Cortex of kidney (tissue), 1 donor: ENCODE measurements at places on chromosomes 6 and 20.

DNA sequence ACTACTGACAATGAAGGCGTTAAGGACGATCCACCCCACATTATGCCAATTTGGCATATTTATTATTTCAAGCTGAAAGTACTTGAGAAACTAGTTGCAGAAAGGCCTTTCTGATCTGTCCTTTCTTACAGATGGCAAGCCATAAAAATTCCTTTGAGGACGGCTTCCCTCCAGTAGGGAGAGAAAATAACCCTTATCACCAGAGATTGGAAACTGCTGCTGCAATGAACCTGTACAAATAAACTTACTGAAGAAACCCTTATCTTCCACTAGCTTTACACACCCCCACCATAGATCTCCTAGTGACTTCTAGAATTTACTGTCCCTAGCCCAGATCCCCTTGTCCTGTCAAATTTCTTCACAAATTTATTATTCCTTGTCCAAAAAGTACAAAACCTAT is 105.2 kb downstream of the MAP7 start:
- DNase-seq = no peak

DNA sequence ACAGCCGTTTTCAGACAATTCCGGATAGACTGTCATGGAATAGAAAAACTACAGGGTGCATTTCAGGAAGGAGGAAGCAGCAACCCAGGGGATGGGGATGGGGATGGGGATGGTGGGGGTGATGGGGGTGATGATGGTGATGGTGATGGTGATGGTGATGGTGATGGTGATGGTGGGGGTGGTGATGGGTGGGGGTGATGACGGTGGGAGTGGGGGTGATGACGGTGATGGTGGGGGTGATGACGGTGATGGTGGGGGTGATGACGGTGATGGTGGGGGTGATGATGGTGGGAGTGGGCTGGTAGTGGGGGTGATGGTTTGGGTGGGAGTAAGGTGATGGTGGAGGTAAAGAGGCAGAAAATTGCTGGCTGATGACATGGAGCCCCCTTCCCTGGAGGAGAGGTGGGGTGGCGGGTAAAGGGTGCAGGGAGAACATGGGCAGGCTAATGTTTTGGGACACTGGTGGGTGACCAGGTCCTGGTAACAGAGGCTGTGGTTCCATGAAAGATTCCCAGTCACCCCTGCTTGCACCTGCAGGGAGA is 17.5 kb downstream of the LAMA5 start:
- no peak for DNase-seq

DNA sequence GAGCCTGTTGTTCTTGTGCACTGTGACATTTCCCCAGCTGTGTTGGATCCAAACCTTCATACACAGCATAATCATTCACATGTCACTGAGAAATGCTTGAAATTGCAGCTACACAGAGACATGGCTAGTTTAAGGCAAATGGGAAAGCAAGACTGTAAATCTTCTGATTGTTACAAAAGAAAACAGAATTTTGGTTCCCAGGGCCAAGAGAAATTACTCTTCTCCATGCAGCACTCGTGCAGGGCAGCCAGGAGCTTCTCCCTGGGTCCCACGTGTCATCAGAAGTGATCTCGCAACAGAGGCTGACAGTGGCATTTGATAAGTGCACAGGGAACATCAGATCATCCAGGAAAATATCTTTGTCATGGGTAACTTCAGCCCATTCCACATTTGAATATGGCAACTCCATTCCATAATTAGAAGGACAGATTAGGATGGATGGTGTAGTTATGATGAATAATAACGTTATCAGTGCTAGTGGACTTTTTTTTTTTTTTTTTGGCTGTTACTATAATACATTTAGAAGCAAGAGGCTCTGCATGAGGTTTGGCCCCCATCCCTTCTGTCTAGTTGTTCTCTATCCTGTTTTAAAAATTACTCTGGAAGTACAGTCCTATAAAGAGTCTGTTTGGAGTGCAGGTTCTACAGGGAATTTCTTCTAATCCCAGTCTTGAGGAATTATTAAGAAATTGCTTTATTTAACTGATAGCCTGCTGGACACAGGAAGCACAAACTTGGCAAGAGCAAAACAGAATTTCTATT is 571.0 kb upstream of the NOX3 start:
- DNase-seq = no peak

DNA sequence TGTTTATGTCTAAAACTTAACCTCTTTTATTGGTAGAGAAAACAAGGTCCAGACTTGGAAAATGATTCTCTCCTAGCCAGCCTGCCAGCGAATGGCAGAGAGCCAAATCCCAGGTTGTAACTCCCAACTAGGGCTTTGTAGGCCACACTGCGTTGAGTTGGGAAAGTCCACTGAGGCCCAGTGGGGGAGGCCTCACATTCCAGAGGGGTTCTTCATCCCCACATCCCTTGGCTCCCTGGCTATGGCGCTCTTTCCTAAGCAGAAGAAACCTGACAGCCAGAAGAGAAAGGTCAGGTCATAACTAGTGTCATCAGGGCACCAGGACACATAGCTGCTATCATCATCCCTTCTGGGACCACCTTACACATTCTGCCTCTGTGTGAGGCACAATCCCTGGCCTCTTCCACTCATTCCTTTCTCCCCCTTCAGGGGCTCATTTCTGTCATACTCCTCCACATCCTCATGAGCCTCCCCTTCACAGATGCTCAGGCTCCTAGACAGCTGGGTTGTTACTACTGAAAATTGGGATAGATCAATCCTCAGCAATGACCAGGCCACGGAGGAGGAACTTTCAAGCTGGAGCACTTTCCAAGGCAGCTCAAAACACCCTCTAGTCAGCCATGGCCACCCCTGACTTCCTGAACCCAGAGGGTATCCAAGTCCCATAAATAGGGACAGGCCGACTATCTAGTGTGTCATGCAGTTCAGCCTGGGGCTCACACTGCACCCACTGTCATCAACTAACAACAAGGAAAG is 48.6 kb downstream of the TCP11 start:
- DNase-seq = no peak

- DNase-seq = no peak
These were observed 80.2 kb downstream of the PLCB4 start for GRCh38 chr20:9149087-9149486.

DNA sequence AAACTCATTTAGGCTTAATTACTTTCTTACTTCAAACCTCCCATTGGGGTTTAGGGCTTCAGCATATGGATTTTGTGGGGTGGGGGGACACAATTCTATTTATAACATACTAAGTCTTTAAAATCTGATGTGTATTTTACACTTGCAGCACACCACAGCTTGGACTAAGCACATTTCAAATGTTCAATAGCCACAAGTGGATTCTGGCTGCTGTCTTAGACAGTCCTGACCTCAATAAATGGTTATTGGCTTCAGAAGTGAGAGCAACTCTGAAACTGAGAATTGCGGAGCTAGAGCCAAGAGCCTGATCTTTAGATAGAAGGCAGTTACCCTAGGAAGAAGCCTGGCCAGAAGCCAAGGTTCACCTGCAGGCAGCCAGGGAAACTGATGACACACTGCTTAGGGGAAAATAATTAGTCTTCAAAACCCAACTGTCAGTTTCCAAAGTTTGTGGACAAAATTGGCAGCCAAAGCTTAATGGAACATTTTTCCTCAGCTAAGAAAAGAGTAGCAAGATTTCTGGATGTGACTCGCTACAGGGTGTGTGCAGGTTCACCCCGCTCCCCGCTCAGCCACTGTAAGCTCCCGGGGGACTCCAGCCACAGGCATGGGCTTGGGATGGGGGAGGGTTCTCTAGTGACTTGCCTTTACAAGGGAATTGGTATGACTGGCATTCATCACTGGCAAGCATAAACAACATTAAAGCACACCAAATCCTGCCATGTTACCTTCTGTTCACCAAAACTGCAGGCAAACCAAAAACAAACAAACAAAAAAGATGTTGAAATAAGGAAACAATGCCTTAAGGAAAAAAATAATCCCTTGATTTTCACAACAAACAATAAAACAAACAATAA is 219.8 kb downstream of the TFAP2A start:
- no peak for DNase-seq

- DNase-seq = no peak
These were observed 28.1 kb downstream of the ARHGAP18 start for GRCh38 chr6:129681913-129682205.

- DNase-seq = no peak
These were observed 66.6 kb downstream of the PREX1 start for GRCh38 chr20:48761023-48761785.

DNA sequence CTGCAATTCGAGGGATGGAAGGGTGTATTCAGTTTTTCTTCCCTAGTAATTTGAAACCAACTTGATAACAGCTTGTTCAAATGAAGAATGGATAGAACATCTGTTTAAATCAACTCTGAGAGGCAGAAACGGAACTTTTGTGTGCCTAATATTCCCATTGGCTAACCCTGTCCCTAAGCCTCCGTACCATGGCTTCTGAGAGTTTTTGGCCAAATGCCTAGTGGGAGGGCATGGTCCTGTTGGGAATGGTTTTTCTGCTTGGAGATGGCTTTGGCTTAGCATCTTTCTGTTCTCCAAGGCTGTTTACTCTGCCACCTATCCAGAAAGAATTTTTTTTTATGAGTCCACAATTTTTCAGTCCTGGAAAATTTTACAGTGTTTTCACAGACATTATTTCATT is 126.7 kb upstream of the MLIP start:
- no peak for DNase-seq

- no peak for DNase-seq
These were observed 189.2 kb upstream of the FERMT1 start for GRCh38 chr20:6311841-6312655.

DNA sequence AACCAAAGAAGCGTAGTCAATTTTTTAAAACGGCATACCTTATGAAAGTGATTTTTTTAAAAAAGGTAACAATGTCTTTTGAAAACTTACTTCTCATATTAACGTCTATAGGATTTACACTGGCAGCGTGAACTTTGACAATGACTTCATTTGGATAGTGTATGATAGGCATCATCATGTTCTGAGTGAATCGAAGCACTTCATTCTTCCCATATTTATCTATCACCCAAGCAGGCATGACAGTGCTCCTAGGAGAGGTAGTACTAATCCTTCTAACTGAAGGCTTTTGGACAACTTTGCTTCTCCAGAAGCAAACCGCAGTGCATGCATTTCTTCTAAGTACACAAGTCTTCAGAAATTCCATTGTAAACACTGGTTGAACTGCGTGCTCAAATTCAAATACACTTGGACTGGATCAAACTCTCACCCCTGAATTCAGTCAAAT is 618 bp downstream of the RTN4IP1 start:
- no peak for DNase-seq

- DNase-seq = no peak
These were observed 569 bp upstream of the CDC5L start for GRCh38 chr6:44386929-44387345.
